Left ventricle myocardium inferior (tissue), 1 donor: ENCODE measurements at places on chromosomes 3 and 15. TPM values are rescaled to one million over a fixed set of nuclear protein-coding genes. Genes with fewer than 3 reads are reported as not detected.
A peak's percentile ranks its signal among the peaks of the same experiment; 100 is the strongest.

Gene NANOGP8
- total RNA-seq = not detected

Gene PTX3
- total RNA-seq = 0.52 TPM

Gene GOLIM4
- 74.8 TPM for total RNA-seq

Gene EPHA6
- 0.19 TPM for total RNA-seq

Gene TTLL13
- total RNA-seq = 0.19 TPM

DNA sequence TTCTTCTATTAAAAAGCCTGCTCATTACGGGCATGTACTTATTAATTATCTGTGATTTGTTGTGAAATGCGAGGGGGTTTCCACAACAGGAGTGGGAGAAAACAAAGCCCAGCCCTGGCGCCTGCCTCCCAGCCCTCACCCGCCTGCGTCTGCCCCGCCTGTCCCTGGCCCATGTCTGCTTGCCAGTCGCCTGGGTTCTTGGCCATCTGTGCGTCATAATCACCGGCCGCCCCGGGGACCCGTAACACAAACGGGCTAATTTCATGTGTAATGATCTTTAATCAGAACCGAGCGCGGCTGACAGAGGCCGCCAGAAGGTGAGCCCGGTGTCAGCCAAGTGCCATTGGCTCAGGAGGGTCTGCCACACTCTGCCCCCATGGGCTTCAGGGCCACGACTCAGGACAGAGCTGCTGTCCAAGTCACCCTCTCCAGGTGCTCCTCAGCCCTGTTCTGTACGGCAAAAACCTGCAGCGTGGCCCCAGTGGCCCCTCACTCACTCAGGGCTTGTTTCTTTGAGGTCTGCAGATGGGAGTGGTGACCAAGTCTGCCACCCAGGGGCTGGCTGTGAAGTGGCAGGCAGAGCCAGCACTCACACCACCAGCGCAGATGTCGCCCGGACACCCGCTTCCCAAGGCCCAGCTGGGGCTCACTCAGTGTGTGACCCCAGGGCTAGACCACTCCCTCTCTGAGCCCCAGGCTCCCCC, 28.8 kb upstream of the TMEM115 start:
- DNase-seq = no peak

GRCh38 chr3:33034601-33035000, 62.3 kb downstream of the GLB1 start:
- DNase-seq = no peak

DNA sequence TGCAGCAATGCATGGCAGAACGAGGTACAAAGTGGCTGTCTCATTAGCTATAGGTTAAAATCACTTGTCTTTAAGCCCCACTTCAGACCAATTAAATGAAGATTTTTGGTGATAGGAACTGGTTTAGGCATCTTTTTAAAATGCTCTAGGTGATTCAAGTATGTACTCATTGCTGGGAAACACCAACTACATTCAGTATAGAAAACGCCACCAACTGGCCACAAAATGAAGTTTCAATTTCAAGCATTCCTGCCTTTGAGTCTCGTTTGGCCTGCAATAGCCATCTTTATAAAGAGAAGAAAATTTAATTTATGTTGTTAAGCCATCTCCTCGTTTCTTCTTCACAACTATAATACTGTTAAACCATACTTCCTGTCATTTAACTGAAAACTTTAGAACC, 587.9 kb downstream of the GBE1 start:
- DNase-seq = no peak

GRCh38 chr3:107939691-107940442, 151.0 kb downstream of the CD47 start:
- no peak for DNase-seq

GRCh38 chr15:82810061-82810889, 847 bp downstream of the WHAMM start:
- DNase-seq = peak; percentile 25

DNA sequence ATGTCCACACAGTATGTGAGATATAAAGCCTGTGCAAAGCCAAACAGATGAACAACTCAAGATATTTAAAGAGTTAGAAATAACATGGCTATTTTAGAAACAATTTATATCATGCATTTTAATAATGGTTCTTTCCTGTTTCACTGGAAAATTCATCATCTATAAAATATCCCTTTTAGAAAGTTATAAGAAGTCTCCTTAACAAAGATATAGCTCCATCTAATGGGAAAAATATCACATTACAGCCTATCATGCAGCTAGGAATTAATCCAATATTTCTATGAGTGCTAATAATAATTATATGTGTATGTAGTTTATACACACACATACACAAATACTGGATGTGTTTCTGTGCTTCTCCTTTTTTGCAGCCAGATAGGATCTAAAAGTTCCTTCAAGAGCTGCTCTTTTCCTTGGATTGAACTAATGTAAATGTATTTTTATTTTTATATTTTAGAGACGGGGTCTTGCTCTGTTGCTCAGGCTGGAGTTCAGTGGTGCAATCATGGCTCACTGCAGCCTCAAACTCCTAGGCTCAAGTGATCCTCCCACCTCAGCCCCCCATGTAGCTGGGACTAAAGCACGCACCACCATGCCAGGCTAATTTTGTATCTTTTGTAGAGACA, 21.6 kb downstream of the RPL22L1 start:
- DNase-seq = no peak
